ENCODE measurements at places on chromosomes 2 and 18.

DNA sequence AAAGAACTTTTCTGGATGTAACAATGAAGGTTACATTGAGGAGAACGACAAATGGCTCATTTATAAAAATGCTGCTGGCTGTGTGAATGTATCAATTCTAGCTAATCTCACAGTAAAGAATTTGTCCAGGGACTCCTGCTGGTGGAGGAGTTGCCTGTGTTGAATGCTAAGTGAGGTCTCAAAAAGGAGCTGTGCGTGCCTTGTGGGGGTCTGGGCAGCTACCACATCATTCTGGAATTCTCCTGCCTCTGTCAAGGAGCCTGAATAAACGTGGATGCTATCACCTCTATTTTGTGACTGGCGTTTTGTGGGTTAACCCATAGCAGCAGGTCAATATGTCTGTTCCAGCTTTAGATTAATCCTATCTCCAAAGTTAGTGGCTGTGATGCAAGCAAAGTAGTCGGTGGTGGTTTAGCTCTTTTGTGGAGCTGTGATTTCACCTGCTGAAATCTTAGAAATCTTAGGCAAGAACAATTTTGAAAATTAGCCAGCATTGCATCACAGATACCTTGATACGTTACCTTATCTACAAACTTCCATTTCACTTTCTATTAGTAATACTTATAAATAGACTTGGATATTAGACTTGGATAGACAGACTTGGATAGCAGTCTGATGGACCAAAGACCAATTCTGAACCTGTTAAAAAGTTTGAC is 96.8 kb downstream of the MTCL1 start:
- DNase-seq: no peak

DNA sequence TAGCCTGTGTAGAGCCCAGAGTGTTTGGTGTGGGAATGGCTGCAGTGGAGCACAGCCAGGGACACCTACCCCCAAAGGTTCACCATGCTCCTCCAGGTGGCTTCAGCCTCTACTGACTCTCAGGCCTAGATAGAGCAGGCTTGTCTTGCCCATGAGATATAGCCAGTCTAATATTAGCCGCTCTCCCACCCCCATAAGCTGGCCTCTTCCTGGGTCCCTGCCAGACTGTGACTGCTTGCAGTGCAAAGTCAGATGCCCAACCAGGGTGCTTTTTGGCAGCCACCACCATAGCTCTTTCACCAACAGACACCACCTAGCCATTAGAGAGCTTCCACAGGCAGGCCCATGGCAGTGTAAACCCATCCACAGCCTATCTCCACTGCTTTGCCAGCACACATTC is 405.3 kb downstream of the MBD2 start:
- no peak for DNase-seq

GRCh38 chr2:109005686-109006204 is 16.7 kb upstream of the EDAR start:
- no peak for DNase-seq

- no peak for DNase-seq
These were observed 13.9 kb downstream of the NOSTRIN start for GRCh38 chr2:168816369-168816768.

DNA sequence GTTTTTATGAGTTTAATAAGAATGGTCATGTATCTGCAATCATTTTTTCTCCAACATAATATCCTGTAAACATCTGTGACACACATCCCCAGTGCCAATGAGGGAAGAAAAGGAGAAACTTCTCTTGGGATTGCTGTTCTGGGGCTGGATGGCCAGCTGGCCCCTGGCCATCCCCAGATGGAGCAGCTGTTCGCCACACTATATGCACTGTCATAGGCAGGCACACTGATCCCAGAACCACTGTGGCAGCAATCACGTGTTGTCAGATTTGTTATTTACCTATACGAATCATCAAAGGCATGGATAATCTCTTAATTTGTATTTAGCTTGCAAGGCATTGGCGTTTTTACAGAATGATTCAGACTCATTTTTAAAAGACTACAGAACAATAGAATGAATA is 167.6 kb upstream of the ACAA2 start:
- DNase-seq: no peak

DNA sequence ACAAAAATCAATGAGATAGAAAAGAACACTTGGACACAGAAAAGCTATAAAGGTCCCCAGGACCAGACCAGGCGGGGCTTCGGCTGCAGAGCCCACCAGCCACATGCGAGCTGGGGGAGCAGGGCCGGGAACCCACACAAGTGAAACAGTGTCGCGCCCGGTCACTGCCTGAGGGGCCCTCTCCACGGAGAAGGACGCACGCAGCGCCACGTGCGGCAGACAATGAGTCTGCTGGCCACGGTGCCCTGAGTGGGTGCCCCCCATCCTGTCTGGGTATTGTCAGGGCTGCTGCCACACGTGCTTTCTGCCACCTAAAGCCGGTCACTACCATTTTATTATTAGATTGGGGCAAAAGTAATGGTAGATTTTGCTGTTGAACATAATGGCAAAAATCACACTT is 207.9 kb upstream of the HDAC4 start:
- DNase-seq: no peak

- no peak for DNase-seq
These were observed 32.3 kb downstream of the SCTR start for GRCh38 chr2:119491776-119492525.

DNA sequence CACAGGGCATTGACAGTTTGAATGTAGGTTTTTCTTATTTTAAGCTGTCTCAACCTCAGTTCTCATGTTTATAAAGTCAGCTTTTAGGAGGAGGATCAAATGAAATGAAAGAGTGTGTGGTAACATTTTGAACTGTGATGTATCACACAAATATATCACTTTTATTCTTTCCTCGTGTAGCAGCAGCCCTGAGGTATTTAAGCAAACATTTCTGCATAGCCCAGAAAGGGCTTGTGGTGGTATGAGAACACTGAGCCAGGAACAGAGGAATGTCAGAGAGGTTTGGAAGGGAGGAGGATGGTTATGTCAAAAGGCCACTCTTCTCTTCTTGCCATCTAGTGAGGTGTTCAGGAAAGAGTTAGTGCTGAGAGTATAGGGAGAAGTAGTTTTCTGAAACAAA is 150.2 kb downstream of the PARD3B start:
- DNase-seq: no peak

GRCh38 chr2:41216978-41217377 is 765.1 kb upstream of the SLC8A1 start:
- no peak for DNase-seq

DNA sequence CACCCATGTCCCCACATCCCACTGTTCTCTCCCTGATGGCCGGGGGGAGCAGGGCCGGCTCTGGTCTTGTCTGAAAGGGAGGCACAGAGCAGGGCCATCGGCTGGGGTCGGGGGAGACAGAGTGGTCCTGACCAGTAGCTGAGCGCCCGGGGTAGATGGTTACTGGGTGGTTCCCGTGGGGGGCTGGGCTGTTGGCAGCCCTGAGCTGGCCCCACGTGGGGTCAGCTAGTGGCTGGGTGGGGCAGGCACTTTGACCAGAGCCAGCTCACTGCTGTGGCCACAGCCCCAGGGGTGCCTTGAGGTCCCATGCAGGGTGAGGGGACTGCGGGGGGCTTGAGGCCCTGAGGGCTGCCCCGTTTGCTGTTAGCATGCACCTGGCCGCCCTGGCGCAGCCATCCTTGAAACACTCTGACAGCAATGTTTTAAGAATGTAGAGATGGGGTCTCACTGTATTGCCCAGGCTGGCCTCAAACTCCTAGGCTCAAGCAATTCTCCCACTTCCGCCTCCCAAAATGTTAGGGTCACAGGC is 12.3 kb upstream of the NEU4 start:
- DNase-seq: no peak

- peak; percentile 55 for DNase-seq
These were observed 48.6 kb downstream of the RPIA start for GRCh38 chr2:88739985-88740600.

- no peak for DNase-seq
These were observed 134.8 kb upstream of the THUMPD2 start for GRCh38 chr2:39913648-39914461.

GRCh38 chr18:45916302-45916701 is 50.8 kb downstream of the EPG5 start:
- DNase-seq: no peak

DNA sequence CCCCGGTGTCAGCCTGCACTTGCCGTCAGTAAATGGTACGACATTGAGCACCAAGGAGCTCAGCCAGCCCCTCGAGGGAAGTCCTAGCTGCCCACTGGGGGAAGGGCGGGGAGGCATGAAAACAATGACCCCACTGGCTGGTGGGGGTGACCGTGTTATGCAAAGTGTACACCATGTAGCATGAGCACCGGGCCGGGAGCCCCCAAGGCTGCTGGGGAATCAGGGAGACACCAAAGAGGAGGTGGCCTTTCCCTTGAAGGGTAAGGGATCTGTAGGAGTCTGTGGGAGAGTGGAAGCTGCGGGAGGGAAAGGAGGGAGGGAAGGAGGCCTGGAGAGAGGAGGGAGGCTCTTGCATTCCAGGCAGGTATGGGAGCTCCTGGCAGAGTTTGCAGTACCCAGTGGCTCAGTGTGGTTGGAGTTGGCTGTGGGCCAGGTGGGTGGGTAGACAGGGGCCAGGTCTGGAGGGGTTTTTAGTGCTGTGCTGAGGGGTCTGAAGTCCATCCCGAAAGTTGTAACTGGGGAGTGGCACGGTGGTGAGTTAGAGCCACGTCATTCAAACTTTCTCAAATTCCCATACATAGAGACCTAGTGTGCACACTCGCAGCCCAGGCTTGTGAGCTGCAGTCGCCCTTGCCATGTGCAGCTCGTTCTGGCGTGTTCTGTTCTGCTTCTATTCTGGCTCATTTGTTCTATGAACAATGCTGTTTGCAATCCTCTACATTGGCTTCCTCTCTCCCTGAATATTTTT is 22.4 kb downstream of the RRM2 start:
- no peak for DNase-seq

GRCh38 chr18:38174173-38174572 is 608.6 kb upstream of the CELF4 start:
- no peak for DNase-seq

DNA sequence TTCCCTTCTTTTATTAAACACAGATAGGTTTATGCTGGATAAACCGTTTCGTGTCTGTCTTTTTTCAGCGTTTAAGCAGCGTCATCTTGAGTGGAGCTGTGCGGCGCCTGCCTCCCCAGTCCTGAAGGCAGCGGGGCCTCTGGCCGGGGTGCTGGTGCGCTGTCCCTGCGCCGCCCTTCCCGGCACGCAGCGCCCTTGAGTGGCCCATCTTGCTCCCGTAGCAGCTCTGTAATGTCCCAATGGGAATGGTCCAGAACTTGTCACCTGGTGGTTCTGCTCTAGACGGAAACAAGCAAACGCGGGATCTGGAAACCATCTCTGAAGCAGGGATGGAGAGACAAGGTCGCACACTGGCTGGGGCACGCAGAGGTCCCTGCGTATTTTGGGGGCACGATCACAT is 24.5 kb downstream of the PRELID3A start:
- DNase-seq: no peak

- DNase-seq: no peak
These were observed 91.3 kb downstream of the FAM210A start for GRCh38 chr18:13635046-13635445.

DNA sequence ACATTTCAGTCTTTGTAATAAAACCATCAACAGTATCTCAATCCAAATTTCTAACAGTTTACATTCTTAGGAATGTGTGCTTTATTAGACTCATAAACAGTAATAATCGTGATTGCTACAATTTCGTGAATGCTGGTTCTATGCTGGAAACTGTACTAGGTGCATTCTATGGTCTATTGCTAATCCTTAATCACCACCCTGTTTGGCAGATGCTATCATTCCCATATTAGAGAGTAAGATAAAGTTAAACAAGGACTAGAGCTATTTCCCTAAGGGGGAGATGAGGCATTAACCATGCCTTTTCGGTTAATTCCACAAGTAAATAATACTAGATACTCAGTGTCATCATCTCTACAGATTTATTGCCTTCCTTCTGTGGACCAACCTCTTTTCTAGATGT is 244.0 kb downstream of the PAX3 start:
- no peak for DNase-seq

DNA sequence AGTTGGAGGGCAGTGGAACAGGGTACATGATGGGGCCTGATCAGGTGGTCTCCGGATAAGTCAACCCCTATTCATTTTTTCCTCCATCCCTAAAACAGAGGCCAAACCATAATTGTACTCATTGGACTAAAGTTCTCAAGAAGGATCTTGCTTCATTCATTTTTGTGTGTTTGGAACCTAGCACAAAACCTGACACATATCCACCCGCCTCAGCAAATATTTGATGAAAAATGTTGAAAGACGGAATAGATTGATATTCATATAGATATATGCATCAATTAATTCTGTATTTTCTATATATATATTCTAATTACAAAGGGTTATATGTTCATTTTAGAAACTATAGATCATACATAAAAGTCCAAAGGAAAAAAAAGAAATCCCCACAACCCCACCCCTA is 21.9 kb downstream of the SLC4A1AP start:
- DNase-seq: no peak

DNA sequence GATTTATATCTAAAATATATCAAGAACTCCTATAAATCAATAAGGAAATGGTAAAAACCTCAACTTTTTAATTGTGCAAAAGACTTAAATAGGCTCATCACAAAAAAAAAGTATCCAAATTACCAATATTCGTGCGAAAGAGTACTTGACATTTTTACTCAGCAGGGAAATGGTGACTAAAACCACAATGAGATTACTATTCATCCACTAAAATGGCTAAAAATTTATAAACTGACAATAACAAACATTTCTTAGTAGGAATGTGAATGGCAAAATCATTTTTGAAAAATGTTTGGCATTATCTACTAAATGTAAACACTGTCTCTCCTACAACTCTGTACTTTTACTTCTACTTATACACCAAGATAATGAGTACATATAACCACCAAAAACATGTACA is 184.8 kb upstream of the RND3 start:
- DNase-seq: no peak

- no peak for DNase-seq
These were observed 289.6 kb downstream of the GALNT13 start for GRCh38 chr2:154161286-154161685.

- DNase-seq: no peak
These were observed 36.3 kb downstream of the MOGAT1 start for GRCh38 chr2:222707689-222708273.
